Heart right ventricle (tissue), 16 donors: ENCODE measurements at places on chromosomes 5 and 9. TPM values are rescaled to one million over a fixed set of nuclear protein-coding genes. Genes with fewer than 3 reads are reported as not detected.

DNA sequence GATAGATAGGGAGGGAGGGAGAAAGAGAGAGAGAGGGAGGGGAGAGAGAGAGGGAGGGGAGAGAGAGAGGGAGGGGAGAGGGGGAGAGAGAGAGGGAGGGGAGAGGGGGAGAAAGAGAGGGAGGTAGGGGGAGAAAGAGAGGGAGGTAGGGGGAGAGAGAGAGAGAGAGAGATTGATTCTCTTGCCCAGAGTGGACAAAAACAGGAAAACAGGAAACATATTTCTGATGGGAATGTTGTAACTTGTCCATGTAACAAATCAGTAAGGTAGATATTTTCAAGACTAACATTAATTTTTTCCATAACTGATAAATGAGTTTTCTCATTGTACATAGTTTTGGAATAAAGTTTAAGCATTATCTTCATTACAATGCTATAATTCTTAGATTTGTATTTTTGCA lies 811.7 kb upstream of the GRAMD2B start:
- DNase-seq, result no peak

DNA sequence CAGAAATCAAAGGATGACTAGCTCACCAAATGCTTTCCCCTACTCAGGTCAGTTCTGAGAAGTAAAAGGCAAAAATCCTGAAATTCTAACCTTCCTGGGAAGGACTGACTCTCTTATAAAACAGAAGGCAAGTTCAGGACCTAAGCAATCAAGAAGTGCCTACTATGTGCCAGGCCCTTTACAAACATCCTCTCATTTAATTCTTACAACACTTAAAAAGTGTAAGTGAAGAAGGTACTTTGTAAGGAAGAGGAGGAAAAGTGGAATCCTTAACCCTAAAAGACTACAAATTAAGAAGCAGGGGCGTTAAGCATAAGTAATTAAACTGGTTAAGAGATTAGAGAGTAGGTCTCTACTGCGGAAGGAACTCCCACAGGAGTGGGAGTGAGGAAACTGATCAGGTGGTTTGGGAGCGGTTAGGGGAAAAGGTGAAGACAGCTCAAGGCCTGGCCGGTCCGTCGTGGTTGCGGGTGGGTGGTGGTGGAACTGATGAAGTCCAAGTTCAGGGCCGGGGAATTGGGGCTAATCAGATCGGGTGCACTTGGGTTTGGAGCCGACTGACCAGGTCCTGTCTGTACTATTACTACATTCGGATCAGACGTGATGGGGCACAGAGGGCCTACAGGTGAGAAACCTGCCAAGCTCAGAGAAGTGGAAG lies 839 bp downstream of the MED27 start:
- DNase-seq, result no peak

DNA sequence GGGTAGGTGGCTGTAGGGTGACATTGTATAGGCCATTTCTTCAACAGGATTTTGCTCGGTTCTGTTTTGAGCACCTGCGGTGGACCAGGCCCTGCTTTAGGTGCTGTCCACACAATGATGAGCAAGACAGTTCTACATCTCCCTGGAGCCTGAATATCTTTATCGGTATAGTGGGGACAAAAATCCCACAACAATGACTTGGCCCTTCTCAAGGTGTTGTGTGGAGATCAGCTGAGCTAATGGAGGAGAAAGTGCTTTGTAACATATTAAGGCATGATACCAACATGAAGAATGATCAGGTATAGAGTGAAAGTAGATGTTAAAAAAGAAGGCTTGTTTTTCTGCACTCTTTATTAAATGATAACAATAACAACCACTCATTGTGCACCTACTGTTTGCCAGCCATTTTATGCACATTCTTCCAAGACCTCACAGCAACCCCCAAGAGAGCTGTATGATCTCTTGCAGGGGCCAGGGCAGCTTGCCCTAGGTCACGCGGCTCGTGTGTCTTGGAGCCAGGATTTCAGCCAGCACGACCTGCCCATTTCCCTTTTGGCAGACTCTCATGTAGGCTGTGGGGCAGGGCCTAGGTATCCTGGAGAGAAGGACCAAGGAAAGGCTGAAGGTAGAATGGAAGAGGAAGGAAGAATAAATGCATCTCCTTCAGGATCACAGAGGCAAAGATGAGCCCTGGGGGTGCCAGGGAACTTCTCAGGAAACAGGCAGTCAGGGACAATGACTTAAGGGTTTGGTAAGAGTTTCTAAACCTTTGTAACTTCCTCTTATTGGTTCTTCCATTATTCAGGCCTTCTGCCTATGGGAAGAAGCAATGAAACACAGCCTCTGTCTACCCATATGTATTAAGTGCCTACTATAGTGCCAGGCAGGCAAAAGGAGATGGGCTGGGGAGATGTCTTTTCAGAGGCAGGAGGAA lies 50.0 kb upstream of the PPARGC1B start:
- DNase-seq, result peak; percentile 46

GRCh38 chr9:124457079-124457886 lies 7.0 kb downstream of the ADGRD2 start:
- DNase-seq, result no peak

GRCh38 chr5:33969572-33970452 lies 14.7 kb downstream of the SLC45A2 start:
- DNase-seq, result no peak

DNA sequence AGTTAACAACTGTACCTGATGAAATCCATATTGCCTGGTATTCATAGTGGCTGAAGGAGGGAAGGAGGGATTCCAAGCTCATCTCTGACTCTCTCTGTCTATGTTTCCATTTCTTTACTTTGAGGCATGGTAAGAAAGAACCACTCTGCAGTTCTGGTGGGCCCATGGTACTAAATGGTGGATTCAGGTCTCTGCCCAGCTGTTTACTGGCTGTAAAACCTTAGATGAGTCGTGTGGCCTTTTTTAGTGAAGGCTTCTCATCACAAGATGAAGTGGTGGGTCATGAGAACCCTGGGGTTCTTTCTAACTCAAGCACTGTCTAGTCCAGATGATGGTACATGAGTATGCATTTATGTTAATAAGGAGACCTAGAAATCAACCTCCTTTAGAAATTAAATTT lies 49.7 kb downstream of the ZNF366 start:
- no peak for DNase-seq

- DNase-seq, result no peak
Measured at GRCh38 chr5:169003721-169004541, 297.0 kb downstream of the SLIT3 start.

GRCh38 chr5:163727028-163727427 lies 221.6 kb downstream of the MAT2B start:
- DNase-seq, result no peak

- DNase-seq, result no peak
Measured at GRCh38 chr5:14237317-14238086, 94.4 kb downstream of the TRIO start.

DNA sequence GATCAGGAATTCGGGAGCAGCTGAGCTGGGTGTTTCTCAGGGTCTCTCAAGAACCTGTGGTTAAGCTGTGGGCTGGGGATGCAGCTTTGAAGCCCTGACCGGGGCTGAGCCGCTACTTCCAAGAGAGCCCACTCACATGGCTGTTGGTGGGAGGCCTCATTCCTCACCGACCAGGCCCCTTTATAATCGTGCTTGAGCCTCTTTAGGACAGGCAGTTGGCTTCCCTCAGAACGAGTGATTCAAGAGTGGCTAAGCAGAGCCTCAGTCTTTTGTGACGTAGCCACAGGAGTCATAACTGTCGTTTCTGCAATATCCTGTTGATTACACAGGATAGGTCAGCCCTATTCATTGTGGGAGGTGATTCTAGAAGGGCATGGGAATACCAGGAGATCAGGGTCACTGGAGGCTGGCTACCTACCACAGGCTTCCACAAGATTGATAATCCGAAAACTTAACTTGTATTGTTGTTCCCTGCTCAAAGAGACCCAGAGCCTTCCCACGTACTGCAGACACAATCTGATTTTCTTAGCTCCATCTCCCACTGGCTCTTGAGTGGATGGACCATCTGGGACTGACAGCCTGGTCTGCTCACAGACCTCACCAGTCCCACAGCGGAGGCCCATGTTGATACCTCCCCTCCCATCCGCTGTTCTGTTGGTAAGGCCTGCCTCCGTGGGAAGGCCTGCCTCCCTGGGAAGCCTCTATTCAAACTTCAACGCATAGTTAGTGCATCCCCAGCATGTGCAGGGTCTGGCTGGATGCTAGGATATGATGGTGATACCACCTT lies 3.0 kb upstream of the ERGIC1 start:
- no peak for DNase-seq

DNA sequence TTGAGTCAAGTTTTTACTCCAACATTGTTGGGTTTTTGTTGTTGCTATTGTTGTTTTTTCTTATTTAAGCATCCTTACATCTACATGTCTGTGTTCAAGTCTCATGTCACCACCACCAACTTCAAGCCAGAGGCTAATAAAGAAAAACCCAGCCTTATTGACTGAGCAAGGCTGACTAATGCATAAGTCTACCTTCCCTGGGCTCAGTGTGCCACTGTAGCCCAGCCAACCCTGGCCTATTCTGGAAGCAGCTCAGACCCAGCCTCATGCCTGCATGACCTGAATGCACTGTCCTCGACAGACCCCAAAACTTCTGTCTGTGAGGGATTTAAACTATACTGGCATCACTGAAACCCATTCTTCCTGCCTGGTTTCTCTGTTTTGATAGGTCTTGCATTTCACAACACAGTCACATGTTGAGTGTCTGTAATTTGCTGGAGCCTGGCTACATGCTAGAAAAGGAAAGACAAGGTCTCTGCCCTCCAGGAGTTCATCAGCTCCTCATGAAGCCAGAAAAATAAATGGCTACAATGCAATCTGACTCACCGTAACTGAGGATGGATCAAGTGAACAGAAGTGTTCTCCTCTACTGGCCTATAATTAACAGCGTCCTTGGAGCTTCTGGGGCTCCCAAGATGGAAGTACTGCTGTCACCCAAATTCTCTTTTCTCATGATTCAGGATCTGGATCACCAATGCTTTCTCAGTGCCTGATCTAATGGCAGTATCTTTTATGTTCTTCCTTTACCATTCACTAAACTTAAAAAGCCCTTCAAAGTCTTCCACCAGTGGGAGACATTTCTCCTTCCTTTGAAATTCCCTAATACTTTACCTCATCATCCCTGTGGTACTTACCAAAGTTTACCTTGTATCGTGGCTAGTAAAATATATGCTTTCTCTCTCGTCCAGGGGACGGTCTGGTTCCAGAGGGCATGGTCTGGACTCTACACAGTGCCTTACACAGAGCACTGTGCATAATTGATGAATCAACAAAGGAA lies 103.9 kb upstream of the IFNE start:
- DNase-seq, result no peak

GRCh38 chr5:74179701-74180100 lies 460.8 kb downstream of the ENC1 start:
- no peak for DNase-seq

GRCh38 chr9:121584421-121584820 lies 67.0 kb upstream of the DAB2IP start:
- DNase-seq, result no peak

- DNase-seq, result no peak
Measured at GRCh38 chr5:158100373-158100888, 241.5 kb upstream of the CLINT1 start.

DNA sequence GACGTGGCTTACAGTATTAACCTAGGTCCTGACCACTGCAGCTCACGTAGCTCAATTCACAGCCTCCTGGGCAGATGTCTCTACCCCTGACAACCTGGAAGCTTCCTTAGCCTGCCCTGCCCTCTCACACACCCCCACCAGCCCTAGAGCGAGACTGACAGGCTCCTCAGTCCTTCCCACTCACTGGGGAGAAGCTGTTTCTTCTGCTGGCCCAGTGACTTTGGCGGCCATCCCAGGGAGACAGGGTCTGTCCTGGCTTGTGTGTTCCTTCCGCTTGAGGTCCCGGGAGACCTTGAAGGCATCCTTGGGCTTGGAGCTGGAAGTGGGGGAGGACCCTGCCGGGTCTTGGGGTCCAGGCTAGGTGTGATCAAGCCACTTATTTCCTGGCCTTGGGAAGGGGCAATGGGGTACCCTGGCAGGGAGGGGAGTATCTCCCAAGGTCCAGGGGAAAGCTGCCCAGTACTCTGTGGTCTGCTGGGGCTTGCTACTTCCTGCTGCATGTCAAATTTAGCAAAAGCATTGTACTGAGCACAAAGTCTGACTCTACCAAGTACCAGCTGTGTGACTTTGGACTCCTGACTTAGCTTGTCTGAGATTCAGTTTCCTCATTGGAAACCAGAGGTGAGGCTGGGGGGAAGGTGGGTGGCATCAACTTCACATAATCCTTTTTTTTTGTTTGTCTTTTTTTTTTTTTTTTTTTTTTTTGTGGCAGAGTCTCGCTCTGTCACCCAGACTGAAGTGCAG lies 1.9 kb downstream of the MIGA2 start:
- DNase-seq, result peak; percentile 66

The POMT1 gene
- total RNA-seq, result 23.0 TPM

The CNTNAP3B gene
- 8.7 TPM for total RNA-seq

The USP20 gene
- 13.7 TPM for total RNA-seq

The F12 gene
- total RNA-seq, result not detected

The FGF1 gene
- 61.8 TPM for total RNA-seq

The MOB3B gene
- 2.3 TPM for total RNA-seq

The CDX1 gene
- not detected for total RNA-seq

The STK32A gene
- total RNA-seq, result 1.2 TPM
